ENCODE measurements at places on chromosomes 5 and 9.

- no peak for DNase-seq
Observed at GRCh38 chr5:81717226-81717625, 33.7 kb downstream of the SSBP2 start.

DNA sequence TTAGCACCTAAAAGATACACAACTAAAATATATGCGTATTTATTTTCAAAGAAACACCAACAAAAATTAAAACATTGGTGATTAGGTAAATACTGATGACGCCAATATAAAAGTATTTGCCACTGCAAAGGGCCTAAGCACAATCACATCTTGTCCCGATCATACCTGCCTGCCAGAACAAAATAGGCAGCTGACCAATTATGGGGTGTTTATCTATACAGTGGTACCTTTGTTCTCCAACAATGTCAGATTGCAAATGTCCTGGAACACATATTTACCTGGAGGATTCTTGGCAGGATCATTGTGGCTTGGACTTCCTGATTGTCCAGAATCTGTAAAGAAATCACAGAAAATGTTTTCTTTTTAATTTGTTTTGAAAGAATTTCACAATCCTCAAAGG lies 134.5 kb downstream of the NFIB start:
- DNase-seq = no peak

GRCh38 chr9:124852121-124852828 lies 985 bp upstream of the WDR38 start:
- no peak for DNase-seq

- no peak for DNase-seq
Observed at GRCh38 chr5:93017849-93018248, 563.2 kb downstream of the NR2F1-AS1 start.

- DNase-seq = no peak
Observed at GRCh38 chr5:124279146-124279876, 467.1 kb downstream of the ZNF608 start.

DNA sequence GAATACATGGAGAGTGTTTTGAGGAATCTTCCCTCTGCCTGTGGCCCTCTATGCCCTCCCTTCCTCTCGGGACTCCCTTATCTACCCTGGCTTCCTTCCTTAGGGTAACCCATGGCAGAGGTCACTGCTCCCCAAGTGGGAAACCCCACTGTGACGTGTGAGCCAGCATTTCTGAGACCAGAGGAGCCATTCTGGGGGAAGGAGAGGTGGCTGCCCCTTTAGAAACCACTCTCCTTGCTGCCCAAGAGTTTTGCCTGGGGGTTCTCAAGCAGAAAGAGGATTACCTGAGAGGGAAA lies 23.1 kb downstream of the CCNJL start:
- no peak for DNase-seq

DNA sequence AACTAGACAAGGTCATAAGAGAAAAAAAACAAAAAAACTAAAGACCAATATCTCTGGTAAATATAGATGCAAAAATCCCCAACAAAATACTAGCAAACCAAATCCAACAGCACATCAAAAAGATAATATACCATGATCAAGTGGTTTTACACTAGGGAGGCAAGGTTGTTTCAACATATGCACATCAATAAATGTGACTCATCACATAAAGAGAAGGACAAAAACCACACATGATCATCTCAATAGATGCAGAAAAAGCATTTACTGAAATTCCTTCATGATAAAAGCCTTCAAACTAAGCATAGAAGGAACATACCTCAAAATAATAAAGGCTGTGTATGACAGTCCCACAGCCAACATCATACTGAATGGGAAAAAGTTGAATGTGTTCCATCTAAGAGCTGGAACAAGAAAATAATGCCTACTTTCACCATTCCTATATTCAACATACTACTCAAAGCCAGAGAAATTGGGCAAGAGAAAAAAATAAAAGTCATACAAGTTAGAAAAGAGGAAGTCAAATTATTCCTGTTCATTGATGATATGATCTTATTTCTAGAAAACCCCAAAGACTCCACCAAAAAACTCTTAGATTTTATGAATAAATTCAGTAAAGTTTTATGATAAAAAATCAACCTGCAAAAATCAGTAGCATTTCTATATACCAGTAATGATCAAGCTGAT lies 72.2 kb upstream of the FAM169A start:
- DNase-seq = no peak

- no peak for DNase-seq
Observed at GRCh38 chr5:54175-54730, 37.7 kb upstream of the PLEKHG4B start.
